Stimulated activated CD4-positive, alpha-beta T cell treated with anti-CD3 and anti-CD28 coated beads, Interleukin-1b, Interleukin-23, amount 100 ng/mL, for 24 hours (primary cell): ENCODE measurements at places on chromosomes 7 and 10.

DNA sequence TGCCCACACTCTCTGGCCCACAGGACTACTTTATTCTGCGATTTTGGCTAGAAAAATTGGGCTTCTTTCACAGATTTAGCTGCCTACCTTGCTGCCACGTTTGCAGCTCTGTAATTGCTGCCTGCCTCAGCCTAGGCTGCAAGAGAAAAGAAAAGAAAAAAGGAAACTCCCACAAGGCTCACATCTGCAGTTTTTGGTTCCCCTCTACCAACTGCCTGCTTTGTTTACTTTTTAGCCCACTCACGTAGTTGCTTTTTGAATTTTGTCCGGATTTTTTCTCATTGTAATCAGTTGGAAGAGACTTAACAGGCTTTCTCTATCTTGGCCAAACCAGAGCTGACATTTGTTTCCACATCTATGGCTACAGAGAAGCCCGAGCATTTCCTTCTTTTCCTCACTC is 24.3 kb downstream of the SUN3 start:
- no peak for DNase-seq

- no peak for DNase-seq
Measured at GRCh38 chr10:30050411-30050810, 9.0 kb downstream of the JCAD start.

- no peak for DNase-seq
Measured at GRCh38 chr7:2785071-2785500, 59.0 kb downstream of the GNA12 start.

GRCh38 chr7:120462991-120463390 is 190.0 kb downstream of the KCND2 start:
- DNase-seq: no peak

DNA sequence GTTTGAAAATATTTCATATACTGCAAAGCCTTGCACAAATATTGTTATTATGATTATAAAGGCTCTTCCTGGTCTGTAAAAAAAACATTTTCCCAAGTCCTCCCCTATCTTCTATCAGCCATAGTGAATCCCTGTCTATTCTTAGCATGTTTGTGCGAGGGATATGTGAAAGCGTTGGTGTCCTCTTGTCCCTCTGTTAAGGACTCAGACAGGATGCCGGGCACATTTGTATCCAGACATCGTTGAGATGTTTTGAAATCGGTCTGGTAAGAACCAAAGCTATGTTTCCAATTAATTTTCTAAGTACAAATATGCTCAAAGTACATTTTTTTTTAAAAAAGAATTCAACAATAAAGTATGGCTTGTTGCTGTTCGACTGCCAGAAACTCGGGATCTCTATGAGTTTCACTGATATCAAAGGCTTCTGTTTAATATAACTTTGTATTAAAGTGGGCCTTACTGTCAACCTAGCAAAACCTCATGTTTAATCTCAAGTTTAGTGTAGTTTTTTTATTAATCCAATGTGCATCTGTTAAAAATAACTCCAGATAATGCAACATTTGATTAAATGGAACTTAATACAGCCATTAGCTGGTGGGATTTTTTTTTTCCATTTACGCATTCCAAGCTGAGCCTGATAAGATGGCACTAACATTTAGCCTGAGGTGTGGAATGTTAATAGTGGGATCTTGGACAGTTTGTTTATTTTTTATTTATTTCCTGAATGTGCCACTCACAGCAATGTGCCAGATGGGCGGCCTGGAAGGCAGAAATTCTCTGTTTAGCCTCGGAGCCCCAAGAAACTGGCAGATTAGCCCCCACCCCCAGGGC is 754.3 kb downstream of the LRMDA start:
- DNase-seq: no peak

DNA sequence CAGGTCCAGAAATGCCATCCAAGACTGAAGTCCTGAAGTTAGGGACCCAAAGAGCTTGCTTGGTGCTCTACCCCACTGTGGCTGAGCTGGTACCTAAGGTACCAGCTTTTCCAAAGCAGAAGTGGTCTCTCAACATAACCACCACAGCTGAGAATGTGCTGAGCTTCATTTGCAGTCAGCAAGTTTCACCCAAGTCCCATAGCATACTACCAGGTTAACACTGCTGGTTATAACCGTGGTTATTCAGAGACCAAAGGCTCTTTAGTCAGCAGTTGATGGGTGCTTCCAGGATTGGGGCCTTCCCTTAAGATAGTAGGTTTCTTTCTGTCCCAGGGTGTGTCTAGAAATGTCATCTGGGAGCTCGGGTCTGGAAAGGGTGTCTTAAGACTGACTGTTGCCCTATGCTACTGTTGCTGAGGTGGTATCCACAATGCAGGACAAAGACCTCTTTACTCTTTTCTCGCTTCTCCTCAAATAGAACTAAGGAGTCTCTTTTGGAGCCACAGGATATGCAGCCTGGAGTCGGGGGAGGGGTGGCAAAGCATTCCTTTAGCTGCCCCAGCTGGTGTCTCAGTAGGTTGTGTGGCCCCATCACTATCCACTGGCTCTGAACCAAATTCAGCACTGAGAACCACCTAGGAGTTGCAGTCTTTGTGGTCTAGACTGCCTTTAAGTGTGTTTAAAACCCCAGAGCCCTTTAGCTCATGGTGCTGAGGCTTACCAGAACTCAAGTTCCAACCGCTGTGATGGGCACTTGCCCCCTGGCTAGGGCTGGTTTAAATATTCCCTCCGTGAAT is 354.9 kb upstream of the SEMA3C start:
- no peak for DNase-seq

- no peak for DNase-seq
Measured at GRCh38 chr10:103111031-103111917, 81.8 kb downstream of the NT5C2 start.

DNA sequence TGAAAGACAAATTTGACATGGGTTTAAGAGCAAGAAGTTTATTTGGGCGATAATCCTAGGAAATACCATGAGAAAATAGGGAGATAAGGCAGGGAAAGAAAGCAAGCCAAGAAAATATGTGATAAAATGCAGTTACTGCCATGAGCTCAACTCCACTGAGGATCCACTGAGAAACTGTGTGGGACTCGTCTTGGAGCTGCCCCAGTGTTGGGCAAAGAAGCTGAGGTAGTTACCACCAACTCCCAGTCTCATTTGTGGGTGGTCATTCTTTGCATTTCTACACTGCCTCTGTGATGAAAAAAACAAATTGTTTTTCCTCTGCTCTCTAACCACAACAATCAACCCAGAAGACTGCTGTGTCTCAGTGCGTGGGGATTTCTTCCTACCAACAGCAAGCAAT is 498.2 kb downstream of the PLXDC2 start:
- DNase-seq: no peak

DNA sequence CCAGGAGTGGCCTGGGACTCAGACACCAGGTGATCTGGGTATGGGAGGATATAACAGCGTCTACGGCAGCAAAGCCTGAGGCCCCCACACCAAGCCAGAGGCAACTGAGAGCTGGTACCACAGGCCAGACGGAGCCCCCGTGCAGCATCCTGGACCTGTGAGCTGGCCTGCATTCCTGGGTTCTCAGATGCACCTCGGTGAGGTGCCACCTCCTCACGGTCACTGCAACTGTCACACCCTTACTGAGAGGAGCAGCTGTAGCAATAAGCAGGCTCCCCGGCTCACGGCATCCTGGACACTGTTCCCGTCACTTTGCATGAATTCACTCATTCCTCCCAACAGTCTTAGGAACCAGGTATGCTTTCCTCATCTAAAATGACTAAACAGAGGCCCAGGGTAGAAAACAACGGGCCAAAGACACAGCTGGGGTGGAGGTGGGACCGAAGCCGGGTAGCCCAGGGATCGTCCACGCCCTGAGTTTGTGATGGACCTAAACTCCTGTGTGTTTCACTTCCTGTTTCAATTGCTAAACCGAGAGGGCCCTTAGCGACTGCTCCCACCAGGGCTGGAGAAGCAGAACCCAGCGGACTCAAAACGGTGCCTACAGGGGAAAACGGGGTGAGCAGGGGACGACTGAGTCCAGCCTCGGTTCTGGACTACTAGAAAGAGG is 98.7 kb downstream of the CTBP2 start:
- DNase-seq: no peak

DNA sequence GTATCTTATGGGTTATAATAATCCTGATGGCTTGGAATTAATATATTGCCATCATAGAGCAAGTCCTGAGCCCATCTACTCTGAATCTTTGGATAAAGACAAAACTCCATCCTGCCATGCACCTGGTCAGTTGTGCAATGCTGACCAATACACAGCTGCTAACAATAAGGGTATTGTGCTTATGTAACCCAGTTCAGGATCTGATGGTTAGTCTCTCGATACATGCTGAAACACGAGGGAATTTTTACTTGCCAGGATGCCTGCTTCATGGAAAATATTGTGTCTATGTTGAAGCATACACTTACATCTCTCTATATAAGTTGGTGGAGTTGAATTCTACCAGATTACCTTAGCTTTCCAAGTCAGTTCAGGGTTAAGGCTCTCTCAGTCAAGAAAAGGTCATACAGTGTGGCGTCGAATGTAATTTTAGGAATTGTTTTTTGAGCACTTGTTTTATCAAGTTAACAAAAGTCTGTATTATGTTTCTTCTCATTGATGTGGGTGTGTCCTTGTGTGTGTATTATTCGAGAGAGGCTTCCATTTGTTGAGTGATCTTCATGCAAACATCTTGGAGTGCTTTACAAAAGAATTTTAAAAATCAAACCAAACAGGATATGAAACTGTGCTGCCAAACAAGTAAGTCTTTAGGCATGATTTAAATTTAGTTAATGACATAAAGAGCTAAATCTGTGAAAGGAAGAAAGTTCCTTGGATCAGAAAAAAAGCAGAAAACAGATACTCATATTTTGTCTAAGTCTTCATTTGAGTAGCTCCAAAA is 449.1 kb downstream of the SUGCT start:
- DNase-seq: no peak

GRCh38 chr10:1137499-1138163 is 81.4 kb downstream of the WDR37 start:
- no peak for DNase-seq

DNA sequence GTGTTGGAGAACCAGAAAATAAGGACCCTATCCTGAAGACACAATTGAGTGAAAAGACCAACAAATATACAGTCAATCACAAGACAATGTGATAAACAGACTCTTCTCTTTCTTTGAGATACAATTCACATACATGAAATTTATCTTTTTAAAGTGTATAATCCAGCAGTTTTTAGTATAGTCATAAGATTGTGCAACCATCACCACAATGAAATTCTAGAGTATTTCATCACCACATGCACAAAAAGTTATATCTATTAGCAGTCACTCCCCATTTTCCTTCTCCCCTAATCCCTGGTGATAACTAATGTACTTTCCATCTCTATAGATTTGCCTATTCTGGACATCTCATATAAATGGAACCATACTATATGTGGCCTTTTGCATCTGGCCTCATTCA is 8.2 kb upstream of the SORBS1 start:
- no peak for DNase-seq

DNA sequence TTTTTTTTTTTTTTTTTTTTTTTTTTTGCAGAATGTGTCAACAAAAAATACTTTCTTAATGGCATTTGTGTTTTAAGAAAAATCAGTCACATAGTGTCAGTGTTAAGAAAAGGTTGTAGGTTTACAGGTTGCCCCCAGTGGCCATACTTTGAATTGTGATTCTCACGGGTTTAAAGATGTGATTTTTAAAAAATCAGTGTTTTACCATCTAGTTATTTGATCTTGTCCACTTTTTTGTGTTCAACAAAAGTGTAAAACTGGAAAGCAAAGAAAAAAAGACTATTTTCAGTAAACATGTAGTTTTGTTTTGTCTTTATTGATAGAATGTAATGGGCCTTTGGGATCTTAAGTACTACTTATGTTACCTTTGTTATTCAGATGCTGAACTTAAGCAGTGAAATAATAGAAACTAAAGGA is 25.7 kb downstream of the SUV39H2 start:
- DNase-seq: no peak

DNA sequence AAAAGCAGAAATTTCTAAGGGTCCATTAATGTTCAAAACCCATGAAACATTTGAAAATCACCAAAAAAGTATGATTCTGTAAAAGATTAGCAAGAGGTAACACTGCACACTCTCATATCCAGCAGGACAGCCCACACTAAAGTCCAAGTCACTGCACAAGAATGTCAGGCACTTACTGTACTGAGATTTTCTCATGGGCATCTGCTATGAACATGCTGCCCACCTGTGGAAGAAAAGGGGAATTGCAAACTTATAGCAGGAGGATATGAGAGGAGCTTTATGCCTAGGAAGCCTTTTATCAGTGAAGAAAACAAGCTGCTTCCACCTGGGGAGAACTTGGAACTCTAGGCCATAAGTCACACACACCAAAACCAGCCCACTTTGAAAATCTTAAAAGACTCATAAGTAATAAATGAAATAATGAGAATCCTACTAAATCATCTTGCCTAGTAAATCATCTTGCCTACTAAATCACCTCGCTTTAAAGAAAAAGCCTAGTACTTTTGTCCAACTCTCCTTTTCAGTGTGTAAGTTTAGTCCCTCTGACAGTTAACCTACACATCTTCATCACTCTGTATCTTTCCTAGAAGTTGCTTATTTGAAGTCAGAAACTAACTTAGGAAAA is 46.1 kb downstream of the ARMH3 start:
- no peak for DNase-seq

- no peak for DNase-seq
Measured at GRCh38 chr10:52654201-52654600, 118.4 kb downstream of the MBL2 start.

DNA sequence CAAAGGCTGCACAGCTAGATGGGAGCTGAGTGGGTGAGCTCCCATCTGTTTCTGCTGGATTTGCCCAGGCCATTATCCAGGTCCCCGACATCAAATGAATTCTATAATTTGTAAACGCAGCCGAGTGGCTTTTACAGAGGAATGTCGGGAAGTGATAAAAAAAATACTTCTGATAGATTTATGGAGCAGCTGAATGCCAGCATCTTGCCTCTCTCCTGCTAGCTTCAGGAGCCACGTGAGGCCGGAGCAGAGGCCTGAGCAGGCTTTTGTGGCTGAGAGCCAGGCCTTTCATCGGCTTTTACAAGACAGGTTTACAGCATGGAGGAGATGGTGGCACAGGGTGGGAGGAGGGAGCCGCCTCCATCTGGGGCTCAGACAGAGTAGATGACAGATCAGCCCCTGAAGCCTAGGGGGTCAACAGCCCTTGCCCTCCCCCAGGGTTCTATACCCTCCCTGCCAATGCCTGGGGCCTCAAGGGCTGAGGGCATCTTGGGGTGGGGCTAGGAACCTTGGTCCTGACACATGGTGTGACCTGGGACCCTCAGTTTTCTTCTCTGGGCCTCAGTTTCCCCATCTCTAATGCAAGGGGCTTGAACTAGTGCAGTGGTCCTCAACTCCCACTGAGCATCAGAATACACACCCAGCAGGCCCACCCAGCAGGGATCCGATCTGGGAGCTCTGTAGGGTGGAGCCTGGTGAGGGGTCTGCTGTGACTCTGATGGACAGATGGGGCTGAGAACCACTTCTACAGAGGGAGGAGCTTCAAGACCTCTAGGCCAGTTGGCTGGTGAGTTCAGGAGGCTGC is 44.2 kb upstream of the PCBD1 start:
- DNase-seq: no peak

- no peak for DNase-seq
Measured at GRCh38 chr7:112782498-112782897, 7.7 kb downstream of the TMEM168 start.
